ENCODE measurements at places on chromosomes 7 and 10.
A peak's percentile ranks its signal among the peaks of the same experiment; 100 is the strongest.

- no peak for DNase-seq
These were observed 38.8 kb upstream of the ZRANB1 start for GRCh38 chr10:124903111-124903510.

- DNase-seq = peak; percentile 80
These were observed 121.2 kb downstream of the UBE2H start for GRCh38 chr7:129831424-129832058.

DNA sequence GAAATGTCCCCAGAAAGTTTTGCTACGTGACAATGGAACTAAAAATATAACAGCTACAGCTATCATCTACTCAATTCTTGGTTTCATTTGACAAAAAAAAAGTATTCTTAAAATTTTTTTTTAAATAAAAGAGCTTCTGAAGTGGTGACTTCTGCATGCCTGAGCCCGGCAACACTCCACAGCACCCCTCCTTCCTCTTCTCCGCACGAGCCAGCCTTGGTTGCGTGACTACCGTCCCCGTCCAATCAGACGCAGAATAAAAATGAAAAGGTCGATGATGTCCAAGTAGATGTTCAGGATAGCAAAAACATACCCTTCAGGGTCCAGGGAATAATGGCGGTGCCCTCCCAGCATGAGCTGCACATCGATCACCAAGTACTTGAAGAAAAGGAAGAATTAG is 34.5 kb upstream of the GATAD1 start:
- DNase-seq = no peak

- no peak for DNase-seq
These were observed 624.0 kb downstream of the LRMDA start for GRCh38 chr10:76055466-76055865.

DNA sequence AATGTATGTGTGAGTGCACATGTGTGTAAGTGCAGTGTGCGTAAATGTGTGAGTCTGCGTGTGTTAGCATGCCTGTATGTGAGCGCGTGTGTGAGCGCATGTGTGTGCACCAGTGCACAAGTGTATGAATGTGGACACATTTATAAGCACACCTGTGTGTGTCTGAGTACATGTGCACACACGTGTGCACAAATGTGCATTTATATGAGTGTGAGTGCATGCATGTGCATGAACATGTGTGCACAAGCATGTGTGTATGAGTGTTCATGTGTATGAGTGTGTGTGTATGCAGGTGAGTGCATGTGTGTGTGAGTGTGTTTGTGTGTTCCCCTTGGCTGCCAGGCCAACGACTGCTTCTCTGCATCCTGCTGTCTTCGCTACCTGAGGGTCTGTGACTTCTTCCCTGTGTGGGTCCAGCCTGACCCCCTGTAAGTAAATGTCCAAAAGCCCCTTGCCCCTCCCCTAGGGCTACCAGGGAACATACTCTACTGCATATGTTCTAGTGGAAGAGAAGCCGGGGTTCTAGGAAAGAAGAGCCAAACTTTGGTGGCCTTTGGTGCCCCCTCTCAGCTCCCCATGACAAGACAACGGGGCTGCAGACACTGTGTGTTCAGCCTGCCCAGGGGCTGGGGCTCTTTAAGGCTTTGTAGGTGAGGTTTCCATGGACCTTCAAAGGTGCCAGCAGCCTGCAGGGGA is 17.0 kb downstream of the GOLGA7B start:
- DNase-seq = no peak

- DNase-seq = no peak
These were observed 338.2 kb upstream of the AOAH start for GRCh38 chr7:37062560-37062859.

DNA sequence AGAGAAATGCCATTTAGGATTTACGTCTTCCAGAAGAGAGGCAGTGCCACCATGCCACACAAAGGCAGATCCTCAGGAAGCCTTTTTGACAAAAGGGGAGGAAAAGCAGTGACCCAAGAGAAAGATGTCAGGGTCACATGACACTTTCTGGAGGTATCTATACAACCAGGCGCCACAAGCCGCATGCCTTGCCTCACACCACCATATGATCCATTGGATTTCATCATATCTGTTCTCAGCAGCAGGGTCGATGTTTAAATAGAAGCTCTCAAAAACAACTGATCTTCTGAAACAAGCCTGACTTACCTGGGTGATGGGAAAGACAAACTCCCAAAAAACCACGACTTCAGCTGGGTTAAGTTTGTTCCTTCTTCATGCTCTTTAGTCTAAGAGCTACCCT is 52.5 kb upstream of the UNC5B start:
- DNase-seq = no peak

DNA sequence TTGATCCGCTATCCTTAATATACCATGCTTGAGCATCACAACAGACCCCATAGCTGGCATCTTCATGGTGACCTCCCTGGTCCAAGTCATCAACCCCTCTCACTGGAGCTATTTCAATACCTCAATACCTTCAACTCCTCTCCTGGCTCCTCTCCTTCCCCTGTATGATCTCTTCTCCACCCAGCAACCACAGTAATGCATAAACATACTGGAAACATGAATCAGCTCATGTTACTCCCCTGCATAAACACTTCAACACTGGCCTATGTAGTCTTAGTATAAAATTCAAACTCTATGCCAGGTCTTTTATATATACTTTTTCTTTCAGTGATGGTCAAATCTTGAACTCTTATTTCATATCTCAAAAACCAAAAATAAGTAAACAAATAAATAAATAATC is 31.8 kb upstream of the TMEM273 start:
- DNase-seq = no peak

- no peak for DNase-seq
These were observed 33.3 kb downstream of the GET4 start for GRCh38 chr7:909358-910329.

DNA sequence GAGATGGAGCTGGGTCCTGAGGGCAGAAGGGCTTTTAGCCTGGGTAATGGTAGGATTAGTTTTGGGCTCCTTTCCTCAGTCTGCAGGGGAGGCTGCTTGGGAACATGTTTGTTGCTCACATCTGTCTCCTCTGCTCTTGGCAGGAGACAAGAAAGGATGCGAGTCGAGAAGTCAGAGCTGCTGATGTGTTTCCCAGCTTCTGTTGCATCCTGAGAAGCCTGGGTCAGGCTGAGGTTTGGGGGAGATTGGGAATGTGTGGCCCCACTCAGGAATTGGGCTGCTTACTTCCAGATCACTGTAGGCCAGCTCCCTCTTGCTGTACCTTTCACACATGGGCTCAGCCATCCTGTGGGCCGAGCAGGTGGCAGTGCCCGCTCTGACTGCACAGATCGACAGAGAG is 79.2 kb downstream of the CCNY start:
- DNase-seq = no peak

DNA sequence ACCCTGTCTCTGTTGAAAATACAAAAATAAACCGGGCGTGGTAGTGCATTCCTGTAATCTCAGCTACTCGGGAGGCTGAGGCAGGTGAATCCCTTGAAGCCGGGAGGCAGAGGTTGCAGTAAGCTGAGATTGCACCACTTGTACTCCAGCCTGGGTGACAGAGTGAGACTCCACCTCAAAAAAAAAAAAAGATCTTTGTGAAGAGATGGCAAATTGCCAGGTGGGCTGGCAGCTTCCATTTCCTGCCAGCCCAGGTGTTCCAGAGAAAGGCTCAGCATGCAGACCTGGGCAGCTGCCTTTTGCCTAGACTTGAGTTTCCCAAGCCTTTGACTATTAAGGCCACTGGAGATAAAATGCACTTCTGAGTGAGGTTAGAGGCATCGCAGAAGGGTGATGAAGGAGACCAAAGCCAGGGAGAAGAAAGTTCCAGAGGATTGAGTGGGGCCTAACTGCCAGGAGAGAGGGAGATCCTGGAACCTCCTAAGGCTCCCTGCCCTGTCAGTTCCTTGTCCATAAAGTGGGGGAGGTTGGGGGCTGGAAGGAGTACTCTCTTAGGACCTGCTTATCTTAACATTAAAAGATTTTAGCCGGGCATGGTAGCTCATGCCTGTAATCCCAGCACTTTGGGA is 10.0 kb upstream of the DDIT4 start:
- DNase-seq = no peak

- no peak for DNase-seq
These were observed 49.5 kb upstream of the CREB5 start for GRCh38 chr7:28362812-28363211.

DNA sequence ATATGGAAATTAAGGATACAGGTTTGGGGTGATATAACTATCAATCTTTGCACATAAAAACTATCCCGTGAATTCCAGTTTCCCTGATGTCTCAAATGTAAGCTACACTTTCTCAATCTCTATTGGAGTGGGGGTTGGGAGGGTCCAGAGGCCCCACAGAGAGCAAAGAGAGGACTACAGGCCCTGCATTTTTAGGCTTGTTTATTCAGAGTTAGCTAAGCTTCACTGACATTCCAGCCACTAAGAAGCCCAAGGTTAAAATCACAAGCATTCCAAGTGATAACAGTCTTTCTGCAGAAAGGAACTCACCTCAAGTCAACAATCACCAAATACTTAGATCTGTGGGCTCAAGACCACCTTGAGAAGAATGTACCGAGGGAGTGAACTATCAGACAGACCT is 31.6 kb upstream of the LAMB1 start:
- DNase-seq = no peak

GRCh38 chr7:78151229-78151628 is 352.7 kb downstream of the PHTF2 start:
- DNase-seq = peak; percentile 55

GRCh38 chr7:14858866-14859265 is 43.7 kb downstream of the DGKB start:
- no peak for DNase-seq

- no peak for DNase-seq
These were observed 151.0 kb upstream of the NEBL start for GRCh38 chr10:21048068-21048467.

DNA sequence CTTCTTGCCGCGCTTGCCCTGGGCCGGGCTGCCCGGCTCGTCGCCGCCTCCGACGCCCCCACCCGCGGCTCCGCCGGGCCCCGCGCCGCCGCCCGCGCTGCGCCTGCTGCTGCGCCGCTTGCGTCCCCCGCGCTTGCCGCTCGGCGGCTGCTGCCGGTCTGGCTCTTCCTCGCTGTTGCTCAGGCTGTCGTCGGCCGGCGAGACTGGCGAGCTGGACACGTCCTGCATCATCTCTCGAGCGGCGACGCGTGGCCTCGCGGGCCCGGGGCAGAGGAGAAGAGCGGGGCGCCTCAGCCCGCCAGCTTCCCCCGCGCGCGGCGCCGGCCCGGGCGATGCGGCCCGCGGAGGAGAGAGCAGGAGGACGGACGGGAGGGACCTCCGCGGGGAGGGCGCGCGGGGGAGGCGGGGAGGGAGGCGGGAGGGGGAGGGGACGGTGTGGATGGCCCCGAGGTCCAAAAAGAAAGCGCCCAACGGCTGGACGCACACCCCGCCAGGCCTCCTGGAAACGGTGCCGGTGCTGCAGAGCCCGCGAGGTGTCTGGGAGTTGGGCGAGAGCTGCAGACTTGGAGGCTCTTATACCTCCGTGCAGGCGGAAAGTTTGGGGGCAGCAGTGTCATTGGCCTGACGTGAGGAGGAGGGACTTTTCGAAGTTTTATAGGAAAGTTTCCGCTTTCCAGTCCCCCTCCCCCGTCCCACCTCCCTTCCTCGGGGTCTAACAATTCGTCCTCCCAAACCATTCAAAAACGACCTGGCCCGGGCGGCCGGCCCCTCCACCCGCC is at the start of gene TWIST1:
Gene TWIST1 (minus strand): TSS at position 546 of the 779 bp plus-strand sequence. CDS start 315 bp downstream, at position 231.
- DNase-seq = peak; percentile 98

GRCh38 chr10:92102601-92103213 is 179.1 kb downstream of the BTAF1 start:
- DNase-seq = no peak

- no peak for DNase-seq
These were observed 12.9 kb downstream of the COL17A1 start for GRCh38 chr10:104072786-104073185.

DNA sequence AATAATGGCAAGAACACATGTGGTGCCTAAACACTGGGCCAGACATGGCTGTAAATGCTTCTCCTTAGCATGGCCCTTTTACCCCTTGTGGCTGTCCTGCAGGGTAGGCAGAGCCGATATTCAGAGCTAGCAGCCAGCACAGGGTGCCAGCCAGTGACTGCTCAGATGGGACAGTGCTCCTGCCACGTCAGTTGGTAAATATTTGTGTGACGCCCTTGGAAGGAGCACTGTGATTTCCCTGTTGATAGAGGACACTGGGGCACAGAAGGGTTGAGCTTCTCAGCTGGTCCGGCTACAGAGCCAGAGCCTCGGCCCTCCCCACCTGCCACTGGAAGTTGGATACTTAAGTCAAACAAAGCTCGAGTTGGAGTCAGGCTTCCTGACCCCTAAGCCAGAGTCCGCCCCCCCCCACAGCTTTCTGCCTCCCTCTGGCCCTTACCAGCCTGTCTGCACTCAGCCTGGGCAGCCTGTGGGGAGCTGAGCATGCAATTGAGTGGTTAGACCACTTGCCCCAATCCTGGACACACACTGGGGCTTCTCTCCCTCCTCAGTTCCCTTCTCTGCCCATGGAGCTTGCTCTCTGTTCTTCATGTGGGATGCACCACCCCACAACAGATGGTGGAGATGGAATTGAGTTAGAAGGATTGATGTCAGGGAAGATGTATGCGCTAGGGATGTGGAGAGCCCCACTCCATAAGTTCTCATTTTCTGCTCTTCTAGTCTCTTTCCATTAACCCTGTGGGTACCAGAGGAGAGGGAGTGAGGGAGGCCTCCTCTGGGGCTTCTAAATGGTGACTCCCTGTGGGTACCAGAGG is 350.8 kb downstream of the PLXNA4 start:
- no peak for DNase-seq

- no peak for DNase-seq
These were observed 8.9 kb downstream of the SH2B2 start for GRCh38 chr7:102295346-102296178.

DNA sequence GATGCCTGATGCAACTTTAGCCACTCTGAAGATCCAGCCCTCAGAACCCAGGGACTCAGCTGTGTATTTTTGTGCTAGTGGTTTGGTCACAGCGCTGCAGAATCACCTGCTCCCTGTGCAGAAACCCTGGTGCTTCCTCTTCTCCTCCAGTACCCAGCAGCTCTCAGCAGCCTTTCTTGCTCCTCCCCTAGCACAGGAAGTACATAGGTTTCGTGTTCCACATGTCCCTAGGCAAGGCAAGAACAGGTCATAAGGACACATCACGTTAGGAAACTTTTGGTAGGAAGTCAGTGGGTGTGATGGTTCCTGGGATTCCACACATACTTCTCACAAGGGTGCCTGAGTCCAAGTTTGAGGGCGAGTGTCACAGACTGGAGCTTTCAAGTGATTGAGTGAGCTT is 167.9 kb upstream of the PRSS1 start:
- DNase-seq = no peak

DNA sequence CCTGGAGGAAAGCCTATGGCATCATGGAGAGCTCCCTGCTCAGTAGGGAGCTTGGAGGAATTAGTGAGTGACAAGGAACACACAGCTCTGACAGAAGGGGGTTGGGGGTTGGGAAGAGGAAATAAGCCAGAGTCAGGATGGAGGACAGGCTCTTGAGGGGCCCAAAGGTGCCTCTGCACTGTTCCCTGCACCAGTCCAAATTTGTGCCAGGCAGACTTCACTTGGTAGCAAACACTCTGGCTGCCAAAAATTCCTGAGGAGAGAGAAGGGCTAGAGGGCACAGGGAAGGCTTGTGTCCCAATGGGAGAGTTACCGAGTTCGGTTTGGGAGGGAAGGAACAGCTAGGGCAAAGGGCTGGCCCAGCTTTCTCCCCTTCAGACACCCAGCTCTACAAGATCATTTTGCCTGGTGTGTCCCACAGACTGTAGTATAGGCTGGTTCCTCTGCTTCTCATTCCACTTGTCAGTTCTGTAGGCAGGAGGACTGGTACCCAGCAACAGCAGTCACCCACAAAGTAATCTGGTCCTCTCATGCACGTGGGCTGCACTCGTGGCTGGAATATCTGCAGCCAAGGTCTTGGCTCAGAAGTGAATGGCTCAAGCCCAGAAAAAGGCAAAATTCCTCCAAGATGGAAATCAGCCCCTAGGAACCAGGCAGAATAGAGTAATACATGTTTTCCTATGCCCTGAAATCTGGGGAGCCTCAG is 8.0 kb upstream of the KCNIP2 start:
- no peak for DNase-seq
